ENCODE measurements at places on chromosomes 6 and 20.

DNA sequence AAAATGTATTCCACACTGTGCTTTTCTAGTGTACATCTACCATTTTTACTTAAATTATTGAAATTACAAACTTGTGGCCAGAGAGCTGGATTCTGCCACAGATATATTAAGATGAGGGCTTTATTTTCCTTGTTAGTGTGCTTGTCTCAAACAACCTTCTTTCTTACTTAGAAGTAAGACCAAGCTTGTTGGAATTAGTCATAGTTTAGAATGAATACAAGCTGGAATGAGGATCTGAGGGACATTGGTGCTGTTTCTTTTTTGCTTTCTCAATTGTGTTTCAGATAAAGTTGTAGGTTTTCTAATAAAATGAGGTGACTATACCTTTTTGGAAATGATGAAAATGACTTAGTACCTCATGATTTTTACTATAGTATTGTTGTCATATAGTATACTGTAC lies 40.3 kb downstream of the UBR2 start:
- no peak for DNase-seq

GRCh38 chr20:33842346-33842745 lies 31.2 kb downstream of the CHMP4B start:
- no peak for DNase-seq

- peak; percentile 50 for DNase-seq
Measured at GRCh38 chr6:93391965-93392364, 27.4 kb downstream of the EPHA7 start.

GRCh38 chr6:41191569-41191968 lies 9.4 kb downstream of the TREML2 start:
- peak; percentile 36 for DNase-seq

DNA sequence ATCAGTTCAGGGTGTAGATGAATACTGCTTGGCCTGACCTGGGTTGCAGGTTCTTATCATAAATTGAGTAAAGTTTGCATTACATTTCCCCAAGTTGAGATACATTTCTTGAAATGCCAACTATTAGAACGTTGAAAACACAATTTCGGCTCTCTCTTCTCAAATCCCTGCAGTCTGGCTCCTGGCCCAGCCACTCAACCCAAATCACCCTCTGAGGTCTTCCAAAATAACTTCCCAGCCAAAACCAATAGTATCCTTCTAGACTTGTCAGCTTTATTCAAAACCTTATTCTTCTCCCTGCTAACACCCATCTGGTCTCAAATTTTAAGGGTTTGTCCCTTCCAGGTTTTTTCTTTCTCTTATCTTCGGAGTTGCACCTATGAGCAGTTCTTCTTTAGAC lies 263.6 kb downstream of the EYA4 start:
- no peak for DNase-seq

DNA sequence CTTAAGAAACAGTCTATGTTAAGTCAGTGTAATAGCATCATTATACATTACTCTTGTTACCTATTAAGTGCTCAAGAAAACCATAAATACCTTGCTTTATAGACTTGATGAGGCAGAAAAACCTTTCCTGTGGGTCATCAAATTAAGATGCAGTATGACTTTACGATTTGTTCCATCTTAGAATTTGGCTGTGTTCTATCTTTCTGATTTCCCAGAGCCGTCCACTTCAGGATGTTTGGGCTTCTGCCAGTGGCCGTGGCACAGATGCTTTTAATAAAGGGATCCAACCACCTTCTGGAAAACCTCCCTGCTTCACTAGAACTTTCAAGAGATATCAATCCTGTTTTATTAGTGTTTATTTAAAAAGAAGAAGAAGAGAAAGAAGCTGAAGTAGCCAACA lies 71.2 kb downstream of the PDE7B start:
- DNase-seq, result no peak

- DNase-seq, result peak; percentile 84
Measured at GRCh38 chr6:7238900-7239589, 74.0 kb downstream of the SSR1 start.

- DNase-seq, result no peak
Measured at GRCh38 chr6:14100138-14100537, 17.4 kb upstream of the CD83 start.

DNA sequence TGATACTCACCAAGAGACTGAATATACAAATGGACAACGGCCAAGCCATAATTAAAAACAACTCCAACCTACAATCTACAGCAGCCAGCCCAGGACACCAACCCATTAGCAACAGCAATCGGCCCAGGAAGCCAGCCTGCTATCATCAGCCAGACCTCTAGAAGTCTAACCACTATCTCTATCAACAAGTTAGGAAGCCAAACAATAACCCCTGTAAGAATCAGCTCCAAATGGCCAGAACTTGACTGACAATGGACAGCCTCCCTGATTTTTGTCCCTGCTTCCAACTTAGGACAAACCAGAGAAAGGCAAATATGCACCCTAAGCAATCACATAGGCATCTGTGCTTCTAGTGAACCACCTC lies 511.8 kb upstream of the JARID2 start:
- no peak for DNase-seq

DNA sequence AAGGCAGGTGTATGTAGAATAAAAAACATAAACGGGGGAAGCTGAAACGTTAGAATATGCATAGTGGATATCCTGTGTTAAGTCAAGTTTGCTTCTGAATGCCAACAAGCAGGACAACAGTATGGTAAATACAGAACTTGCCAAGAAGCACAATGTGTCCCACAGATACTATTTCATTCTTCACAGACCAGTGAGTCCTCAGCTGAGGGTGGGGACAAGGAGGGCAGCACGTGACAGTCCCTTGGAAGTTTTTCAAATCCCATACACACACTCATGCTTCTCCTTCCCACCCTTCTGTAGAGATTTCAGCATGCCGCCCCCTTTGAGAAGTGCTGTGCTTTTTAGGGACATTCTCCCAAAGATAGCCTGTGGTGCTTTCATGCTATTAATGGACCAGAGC lies 268.5 kb upstream of the ECI2 start:
- no peak for DNase-seq

DNA sequence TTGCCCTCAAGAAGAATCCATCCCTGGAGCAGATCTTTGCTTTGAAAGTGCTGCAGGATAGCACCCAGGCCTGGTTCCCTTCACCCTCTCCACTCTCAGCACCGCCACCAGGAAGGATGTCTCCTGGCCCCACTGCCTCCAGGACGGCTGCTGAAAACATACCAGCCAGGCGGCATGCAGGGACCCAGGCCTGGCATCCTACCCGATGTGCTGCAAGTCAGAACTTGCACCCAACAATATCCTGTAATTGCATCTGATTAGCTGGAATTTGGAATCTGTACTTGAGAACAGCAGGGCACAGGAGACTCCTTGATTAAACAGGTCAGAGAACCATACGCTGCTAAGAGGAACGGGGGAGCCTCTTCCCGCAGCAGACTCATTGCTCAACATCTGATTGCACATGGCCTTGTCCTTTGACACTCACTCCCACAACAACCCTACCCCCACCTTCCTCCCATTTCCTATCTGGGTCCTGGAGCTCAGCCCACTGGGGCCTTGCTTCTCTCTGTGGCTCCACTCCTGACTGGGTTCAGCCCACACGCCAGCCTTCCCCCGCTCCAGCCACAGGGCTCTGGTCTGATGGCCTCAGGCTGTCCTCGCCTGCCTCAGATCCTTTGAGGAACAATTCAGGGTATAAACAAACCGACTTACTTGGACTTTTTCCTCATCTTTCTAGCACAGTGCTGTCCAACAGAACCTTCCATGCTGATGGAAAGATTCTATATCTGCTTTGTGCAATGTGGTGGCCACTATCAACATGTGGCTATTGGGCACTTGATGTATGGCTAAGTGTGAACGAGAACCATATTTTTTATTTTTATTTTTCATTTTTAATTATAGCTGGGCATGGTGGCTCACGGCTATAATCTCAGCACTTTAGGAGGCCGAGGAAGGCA lies 78.0 kb downstream of the FGD2 start:
- DNase-seq, result no peak

DNA sequence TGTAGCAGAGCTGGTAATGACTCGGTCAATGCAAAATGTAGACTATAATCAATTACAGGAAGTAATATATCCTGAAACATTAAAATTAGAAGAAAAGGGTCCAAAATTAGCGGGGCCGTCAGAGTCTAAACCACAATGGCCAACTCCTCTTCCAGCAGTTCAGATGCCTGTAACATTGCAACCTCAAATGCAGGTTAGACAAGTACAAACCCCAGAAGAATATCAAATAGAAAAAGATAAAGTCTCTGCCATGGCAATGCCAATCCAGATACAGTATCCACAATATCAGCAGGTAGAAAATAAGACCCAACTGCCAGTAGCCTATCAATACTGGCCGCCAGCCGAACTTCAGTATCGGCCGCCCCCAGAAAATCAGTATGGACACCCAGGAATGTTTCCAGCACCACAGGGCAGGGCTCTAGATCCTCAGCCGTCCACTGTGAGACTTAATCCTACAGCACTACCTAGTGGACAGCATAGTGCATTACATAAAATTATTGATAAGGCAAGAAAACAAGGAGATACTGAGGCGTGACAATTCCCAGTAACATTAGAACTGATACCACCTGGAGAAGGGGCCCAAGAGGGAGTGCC lies 158.4 kb downstream of the GPX5 start:
- DNase-seq, result peak; percentile 63

- no peak for DNase-seq
Measured at GRCh38 chr6:56841751-56842150, 113.2 kb upstream of the BEND6 start.

DNA sequence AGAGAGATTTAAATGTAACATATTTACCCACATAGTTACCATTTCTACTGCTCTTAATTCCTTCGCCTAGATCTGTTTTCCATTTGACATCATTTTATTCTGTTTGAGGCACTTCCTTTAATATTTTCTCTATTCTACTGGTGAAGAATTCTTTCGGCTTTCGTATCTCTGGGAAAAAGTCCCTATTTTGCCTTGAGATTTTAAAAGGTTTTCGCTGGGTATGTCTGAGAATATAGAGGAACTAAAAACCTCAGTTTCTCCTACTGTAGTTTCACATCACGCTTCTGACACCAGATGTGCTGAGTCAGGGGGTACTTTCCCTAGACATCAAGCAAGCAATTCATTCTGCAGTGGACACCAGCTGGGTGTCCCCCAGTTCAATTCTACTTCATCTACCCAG lies 61.7 kb downstream of the E2F3 start:
- no peak for DNase-seq

- no peak for DNase-seq
Measured at GRCh38 chr6:91970700-91971099, 1383.8 kb upstream of the MAP3K7 start.

DNA sequence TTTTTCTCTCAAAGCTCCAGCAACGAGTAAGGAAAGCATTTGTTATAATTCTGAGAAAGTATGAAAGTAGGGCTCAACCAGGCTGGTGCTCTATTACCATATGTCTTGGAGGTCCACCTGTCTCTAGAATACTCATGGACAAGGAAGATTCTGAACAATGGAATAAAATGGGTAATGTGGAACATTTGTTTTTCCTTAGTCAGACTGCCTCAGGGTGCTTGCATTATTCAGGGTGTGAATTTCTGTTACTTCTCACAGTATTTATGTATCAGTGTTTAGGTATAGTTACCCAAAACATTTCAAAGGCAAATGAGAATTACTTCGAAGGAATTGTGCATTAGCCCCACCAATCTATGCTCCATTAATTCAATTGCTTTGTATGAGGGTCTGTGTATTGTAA lies 586.2 kb upstream of the CITED2 start:
- no peak for DNase-seq

DNA sequence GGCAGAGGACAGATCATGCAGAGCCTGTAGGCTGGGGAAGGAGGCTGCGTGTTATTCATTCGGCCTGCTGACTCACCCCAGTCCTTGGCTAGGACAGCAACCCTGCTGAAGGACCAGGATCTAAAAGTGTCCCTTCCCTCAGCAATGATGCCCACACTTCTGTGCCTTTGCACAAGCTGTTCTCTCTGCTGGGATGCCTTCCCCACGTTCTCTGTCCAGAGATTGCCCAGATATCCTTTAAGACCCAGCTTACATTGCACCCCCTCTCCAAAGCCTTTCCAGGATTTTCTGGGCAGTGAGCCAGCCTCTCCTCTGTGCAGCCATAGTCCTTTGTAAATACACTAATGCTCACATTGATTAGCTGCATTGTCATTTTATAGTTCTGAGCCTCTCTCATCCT lies 99.3 kb upstream of the CHD6 start:
- DNase-seq, result no peak

DNA sequence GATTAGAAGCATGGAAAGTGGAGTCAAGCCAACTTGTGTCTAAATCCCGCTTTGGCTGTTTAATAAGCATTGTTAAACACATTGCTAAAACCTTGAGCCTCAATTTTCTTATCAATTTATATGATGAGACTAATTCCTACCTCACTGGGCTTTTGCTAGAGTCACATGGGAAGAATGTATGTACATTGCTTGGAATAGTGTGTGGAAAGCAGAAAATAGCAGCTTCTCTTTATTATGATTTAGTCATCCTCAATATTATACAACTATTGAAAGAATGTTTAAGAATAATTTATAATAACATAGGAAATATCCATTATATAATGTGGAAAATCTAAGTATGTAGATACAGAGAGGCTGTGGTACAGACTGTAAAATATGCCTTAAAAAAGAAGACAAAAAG lies 313.0 kb upstream of the CDYL start:
- DNase-seq, result no peak

Data from kidney tubule cell (primary cell).